Osteoblast (primary cell): ENCODE measurements at places on chromosomes 3 and 15. TPM values are rescaled to one million over a fixed set of nuclear protein-coding genes. Genes with fewer than 3 reads are reported as not detected.

GRCh38 chr3:2976212-2976611, 134.0 kb downstream of the IL5RA start:
- no peaks in the 10 kb centered on the region for H3K36me3 ChIP-seq
- H3K4me3 ChIP-seq = no peak overlapping the region
- H3K27ac ChIP-seq = no peak overlapping the region

- H3K4me3 ChIP-seq = peak overlapping the region; percentile 9
- no peak overlapping the region for H3K27ac ChIP-seq
- no peak for DNase-seq
- peaks cover 6% of the 10 kb centered on the region for H3K4me1 ChIP-seq
- H3K27me3 ChIP-seq = no peaks in the 10 kb centered on the region
These were observed 124.3 kb upstream of the EIF1B start for GRCh38 chr3:40185029-40185695.

DNA sequence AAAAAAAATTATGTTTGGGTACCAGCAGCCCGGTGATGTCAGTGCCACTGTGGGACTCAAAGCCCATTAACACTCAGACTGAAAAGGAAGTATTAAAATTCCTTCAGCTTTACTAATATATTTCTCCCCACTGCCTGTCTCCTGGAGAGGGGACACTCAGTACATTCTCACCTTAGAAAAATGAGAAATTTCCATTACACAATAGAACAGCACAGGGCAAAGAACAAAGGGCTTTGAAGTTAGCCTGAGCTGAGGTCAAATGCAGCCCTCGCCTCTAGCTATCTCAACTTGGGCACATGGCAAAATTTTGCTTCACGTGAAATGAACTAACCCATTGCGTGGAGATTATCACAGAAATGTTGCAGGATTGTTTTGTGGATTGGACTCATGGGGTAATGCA, 80.8 kb downstream of the RARB start:
- H3K27me3 ChIP-seq = no peaks in the 10 kb centered on the region
- peaks cover 26% of the 10 kb centered on the region for H3K4me1 ChIP-seq
- H3K36me3 ChIP-seq = no peaks in the 10 kb centered on the region

- no peaks in the 10 kb centered on the region for H3K36me3 ChIP-seq
- peak overlapping the region; percentile 83 for H3K4me3 ChIP-seq
- H3K27ac ChIP-seq = peak overlapping the region; percentile 85
- no peaks in the 10 kb centered on the region for H3K27me3 ChIP-seq
These were observed 1.7 kb downstream of the BNC1 start for GRCh38 chr15:83282776-83283137.

GRCh38 chr15:39285663-39286062, 295.2 kb upstream of the THBS1 start:
- no peak for DNase-seq
- no peak overlapping the region for H3K4me3 ChIP-seq
- H3K27ac ChIP-seq = peak overlapping the region; percentile 81

GRCh38 chr3:171936191-171936841, 93.2 kb downstream of the TMEM212 start:
- DNase-seq = peak; percentile 83
- H3K27me3 ChIP-seq = no peaks in the 10 kb centered on the region
- H3K27ac ChIP-seq = peak overlapping the region; percentile 76
- no peaks in the 10 kb centered on the region for H3K36me3 ChIP-seq

IL17RE gene
- 0.29 and 0.72 TPM in 2 replicates for total RNA-seq
